ENCODE measurements at places on chromosomes 13 and 19. TPM values are rescaled to one million over a fixed set of nuclear protein-coding genes. Genes with fewer than 3 reads are reported as not detected.
A peak's percentile ranks its signal among the peaks of the same experiment; 100 is the strongest.

DNA sequence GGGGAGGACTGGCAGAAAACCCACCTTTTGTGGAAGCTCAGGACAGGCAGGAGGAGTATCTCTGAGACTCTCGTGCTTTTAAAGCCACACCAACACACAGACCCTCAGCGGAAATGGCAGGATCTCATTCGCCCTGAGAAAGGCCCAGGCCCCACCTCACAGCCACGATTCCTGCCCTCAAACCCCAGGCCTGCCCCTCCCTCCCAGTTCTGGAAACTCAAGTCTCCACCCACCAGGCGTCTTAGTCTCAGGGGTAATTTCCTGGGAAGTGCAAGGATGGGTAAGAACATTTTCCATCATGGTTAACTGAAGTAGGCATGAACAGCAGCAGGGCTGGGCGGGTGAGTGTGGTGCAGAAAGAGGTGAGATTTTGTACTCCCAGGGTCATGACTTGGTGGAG lies 8.0 kb upstream of the PDE4C start:
- DNase-seq = no peak

GRCh38 chr13:87884884-87885283 lies 213.7 kb downstream of the SLITRK5 start:
- DNase-seq = no peak

DNA sequence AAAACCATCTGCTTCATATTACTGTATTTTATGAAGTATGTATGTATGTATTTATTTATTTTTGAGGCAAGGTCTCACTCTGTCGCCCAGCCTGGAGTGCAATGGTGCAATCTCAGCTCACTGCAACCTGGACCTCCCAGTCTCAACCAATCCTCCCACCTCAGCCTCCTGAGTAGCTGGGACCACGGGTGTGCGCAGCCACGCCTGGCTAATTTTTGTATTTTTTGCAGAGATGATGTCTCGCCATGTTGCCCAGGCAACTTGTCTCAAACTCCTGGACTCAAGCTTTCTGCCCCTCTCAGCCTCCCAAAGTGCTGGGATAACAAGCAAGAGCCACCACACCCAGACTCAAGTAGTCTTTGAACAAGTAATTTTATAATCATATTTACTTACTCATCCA lies 5.5 kb downstream of the KATNAL1 start:
- no peak for DNase-seq

DNA sequence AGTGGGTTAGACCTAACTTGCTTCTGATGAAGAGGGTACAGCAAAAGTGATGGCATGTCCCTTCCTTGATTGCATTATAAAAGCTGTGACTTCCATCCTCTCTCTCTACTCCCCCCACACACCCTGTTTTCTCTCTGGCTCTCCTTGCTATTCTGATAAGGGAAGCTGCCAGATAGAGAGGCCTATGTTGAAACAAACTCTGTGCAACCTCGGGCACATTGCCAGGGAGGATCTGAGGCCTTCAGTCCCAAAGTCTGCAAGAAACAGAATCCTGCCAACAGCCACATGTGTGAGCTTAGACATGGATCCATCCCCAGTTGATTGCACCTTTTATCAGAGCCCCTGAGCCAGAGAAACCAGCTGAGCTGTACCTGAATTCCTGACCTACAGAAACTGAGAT lies 44.8 kb upstream of the ARGLU1 start:
- DNase-seq = no peak

- no peak for DNase-seq
Observed at GRCh38 chr19:49651029-49651819, 9.2 kb downstream of the SCAF1 start.

MEDAG gene
- not detected for total RNA-seq

DNA sequence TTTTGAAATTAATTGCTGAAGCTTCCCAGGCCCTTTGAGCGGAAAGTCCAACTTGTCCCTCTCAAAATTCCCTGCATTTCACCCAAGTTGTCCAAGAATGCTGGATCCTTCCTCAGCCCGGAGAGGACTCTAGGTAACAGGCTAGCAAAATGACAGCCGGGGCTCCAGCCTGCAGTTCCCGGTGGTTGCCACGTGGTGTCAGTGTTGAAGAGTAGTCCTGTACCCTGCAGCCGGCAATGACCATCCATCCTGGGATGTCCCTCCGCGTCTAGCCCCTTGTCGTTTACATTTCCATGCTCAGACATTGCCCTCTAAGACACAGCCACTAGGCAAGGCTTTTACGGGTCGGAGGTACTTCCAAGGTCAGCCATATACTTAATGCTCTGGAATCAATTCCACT lies 31.4 kb upstream of the MTIF3 start:
- DNase-seq = peak; percentile 85

DNA sequence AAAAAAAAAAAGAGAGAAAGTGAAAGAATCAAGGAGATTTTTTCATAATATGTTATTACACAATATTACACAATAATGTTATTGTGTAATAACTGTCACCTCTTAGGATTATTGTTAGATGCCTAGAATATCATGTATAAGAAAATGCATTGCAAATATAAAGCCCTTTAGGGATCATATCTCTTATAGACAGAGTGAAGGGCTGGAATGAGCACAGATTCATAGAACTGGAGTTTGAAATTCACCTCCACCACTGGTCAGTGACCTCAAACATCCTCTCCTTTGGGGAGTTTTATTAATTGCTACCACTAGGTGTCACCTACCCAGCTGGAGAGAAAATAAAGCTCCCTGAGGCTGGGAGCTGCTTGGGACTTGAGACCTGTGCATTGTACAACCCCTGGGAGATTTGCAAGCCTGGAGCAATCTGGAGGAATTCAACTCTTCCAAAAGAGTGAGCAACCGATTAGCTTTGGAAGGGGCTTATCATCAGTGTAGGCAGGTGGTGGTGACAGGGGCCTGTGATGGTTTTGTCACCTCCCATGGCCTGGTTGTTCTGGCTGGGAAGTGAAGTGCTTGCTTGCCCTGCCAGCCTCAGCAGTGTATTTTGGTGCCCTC lies 30.3 kb upstream of the FRY start:
- peak; percentile 95 for DNase-seq

NUDT19 gene
- total RNA-seq = 18.4 TPM

ICAM5 gene
- 0.34 TPM for total RNA-seq

DNA sequence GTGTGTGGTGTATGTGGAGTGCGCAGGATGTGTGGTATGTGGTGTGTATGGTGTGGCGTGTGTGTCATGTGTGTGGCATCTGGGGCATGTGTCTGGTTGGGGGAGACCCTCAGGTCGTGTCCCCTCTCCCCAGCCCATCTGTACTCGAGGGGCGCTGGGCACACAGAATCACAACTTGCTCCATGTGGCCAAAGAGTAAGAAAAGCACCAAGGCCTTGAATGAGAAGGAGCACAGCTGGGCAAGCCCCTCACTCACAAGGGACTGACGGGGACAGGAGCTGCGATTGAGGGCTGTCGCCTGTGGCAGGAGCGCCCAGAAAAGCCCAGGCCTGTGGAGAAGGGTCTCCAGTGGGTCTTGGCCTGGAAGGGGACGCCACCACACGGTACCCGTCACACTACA lies 62.8 kb downstream of the PEPD start:
- no peak for DNase-seq

DNA sequence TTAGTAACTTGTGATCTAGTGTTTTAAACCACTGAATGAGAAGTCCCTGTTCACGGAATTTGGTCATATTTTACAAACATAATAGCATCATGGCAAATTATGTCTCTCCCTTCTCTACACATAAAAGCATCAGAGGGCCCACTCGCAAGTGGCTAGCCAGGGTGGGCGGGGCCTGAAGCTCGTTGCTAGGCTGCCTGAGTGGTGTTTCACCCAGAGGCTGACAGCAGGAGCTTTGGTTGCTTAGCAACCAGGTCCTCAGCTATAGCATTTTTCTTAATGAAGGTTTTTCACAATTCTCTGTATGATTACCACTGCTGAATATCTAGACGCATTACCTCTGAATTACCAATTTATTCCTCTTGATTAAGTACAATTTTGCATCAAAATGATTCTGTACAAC lies 126.5 kb downstream of the NALCN start:
- peak; percentile 25 for DNase-seq

DNA sequence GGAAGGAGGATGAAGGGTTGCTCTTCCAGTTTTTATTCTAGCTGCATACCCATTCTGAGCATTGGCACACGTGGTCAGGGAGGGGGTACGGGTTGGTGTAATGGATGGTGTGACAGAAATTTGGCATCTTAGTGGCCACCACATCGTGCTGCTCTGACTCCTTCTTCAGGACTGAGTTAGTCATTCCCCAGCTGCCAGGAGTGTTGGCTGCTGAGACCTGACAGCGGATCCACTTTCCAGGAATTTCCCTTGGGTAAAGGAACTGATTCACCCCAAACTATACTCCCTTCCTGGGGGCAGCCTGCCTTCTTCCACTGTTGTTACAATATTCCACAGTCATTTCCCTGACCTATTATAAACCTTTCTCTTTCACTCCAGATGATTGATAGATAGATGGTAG lies 595.5 kb upstream of the KLHL1 start:
- no peak for DNase-seq

DNA sequence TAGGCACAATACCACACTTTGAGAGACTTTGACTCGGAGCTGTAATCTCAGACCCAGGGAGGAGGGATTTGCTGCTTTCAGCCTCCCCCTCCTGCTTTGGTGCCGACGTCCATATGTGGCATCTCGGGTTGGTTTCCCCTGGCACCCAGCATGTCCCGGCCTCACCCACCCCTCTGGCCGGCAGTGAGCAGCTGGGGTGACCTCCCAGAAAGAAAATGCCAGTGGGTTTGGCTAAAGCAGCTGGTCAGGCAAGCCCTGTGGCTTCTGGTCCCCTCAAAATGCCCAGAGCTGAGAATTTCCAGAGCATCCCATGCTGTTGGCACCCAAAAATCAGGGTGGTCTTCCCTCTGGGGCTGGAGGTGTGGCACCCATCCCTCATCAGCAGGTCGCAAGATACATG lies 34.1 kb downstream of the INSR start:
- DNase-seq = no peak

- no peak for DNase-seq
Observed at GRCh38 chr13:90979059-90979458, 368.4 kb upstream of the MIR17HG start.

DNA sequence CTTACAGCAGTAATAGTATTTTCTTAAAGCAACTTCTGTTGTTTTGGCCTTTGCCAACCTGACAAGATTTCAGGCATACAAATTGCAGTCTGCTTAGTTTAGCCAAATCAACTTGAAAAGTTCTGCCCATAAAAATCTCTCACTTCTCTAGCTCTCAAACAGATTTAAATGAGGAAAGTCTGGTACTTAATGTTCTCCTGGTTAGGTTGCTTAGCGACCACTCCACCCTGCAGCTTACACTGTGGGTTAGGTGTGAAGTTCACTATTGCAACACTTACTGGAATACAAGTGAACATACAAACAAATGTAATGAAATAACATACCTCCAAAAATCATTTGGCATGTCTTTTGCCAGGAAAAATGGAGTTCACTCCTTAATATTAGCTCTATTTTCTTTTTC lies 178.7 kb upstream of the PCDH9 start:
- DNase-seq = peak; percentile 62

- DNase-seq = no peak
Observed at GRCh38 chr19:5205937-5206750, 134.5 kb downstream of the PTPRS start.

GJB6 gene
- total RNA-seq = 1.9 TPM

GRCh38 chr13:51240178-51240577 lies 18.0 kb downstream of the FAM124A start:
- DNase-seq = no peak

DNA sequence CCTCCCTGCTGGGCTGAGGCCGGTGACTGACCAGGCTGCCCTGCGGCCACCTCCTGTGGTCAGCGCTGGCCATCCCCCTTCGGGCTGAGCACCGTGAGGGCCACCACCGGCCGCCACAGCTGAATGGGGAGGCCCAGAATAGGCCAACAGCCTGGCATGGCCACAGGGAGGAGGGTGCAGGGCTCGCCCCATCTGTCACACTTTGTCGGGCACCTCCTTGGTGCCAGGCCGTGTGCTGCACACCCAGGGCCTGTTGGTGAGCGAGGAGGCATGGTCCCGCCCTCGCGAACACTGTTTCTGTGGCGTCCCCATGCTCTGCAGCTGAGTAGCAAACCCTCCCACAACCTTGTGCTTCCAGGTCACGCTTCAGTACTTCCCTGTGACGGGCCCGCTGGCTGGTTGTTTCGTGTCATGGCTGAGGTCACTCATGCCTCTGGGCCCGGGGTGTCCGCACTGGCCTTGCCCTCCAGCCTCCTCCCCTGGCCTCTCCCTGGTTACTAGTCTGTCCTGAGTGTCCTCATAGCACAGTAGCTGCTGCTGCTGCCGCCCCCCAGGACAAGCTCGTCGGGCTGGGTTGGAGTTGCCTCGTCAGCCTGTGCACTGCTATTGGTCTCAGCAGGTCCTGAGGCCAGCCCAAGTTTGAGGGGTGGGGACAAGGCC lies 15.2 kb downstream of the EPN1 start:
- no peak for DNase-seq

GRCh38 chr19:1080360-1081161 lies 13.6 kb downstream of the ARHGAP45 start:
- DNase-seq = no peak

DNA sequence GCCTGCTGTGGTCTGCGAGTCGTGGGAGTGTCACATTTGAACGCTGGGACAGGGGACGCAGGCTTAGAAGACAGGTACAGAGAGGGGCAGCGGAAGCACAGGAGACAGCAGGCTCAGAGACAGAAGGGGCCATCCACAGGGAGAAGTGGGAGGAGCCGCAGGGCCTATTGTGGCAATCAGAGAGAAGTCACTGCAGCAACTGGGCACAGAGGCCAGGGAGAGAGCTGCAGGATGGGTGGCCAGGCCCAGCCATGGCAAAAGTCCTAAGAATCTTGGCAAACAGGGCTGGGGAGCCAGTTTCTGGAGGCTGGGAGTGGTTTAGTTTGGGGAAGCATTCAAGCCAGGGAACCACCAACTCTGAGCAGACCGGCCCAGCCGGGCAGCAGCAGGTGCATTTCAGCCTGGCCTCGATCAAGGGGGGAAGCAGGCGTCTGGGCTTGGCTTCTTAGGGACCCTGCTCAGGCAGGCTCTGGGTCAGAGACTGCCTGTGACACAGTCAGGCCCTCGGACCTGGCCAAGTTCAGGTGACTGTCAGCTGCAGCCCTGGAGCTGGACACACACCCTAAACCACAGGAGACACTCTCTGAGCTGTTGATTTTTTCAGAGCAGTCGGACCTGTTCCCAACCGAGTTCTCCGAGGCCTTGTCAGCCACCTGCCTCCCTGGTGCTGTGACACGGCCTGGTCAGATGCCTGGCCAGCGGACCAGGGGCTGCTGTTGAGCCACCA lies 11.8 kb downstream of the SH3GL1 start:
- peak; percentile 5 for DNase-seq

CYP4F2 gene
- not detected for total RNA-seq

HIPK4 gene
- total RNA-seq = not detected

DNA sequence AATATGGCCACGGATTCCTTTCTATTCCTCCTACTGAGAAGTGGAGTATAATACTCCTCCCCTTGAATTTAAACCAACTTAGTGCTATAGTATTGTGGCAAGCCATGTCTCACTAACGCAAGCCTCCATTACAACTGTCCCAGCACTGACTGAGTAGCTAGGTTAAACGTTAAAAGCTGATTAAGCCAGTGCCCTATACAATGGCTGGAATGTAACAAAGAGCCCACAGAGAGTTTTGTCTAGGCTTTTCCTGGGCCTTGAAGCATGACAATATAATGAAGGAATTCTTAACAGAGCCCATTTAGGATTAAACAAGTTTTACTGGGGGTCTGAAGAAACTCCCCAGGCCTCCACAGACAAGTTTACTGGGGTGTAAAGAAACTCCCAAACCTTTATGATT lies 254.5 kb upstream of the DACH1 start:
- no peak for DNase-seq

- no peak for DNase-seq
Observed at GRCh38 chr19:30254158-30254557, 118.0 kb upstream of the ZNF536 start.

C19orf18 gene
- not detected for total RNA-seq

Measured in HT-29 (cell line).